ENCODE measurements at places on chromosomes 7 and 10.
A peak's percentile ranks its signal among the peaks of the same experiment; 100 is the strongest.

DNA sequence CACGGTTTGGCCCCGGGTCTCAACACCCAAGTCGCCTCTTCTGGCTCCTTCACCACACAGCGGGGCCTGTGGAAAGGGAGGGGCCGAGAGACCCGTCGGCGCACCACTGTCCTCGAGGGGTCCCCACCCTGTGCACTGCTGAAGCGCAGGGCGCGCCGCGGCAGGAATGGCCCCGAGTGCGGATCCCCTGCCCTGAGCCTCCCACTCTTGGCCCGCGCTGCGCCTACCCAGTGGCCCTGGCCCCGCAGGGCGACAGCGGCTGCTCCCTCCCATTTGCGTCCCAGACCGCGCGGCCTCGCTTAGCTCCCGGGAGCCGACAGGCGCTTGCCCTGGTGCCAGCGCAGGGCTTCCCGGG is 2.1 kb upstream of the SFMBT2 start:
- no peak for DNase-seq

- peak; percentile 60 for DNase-seq
Measured at GRCh38 chr7:7761340-7761973, 43.0 kb upstream of the RPA3 start.

DNA sequence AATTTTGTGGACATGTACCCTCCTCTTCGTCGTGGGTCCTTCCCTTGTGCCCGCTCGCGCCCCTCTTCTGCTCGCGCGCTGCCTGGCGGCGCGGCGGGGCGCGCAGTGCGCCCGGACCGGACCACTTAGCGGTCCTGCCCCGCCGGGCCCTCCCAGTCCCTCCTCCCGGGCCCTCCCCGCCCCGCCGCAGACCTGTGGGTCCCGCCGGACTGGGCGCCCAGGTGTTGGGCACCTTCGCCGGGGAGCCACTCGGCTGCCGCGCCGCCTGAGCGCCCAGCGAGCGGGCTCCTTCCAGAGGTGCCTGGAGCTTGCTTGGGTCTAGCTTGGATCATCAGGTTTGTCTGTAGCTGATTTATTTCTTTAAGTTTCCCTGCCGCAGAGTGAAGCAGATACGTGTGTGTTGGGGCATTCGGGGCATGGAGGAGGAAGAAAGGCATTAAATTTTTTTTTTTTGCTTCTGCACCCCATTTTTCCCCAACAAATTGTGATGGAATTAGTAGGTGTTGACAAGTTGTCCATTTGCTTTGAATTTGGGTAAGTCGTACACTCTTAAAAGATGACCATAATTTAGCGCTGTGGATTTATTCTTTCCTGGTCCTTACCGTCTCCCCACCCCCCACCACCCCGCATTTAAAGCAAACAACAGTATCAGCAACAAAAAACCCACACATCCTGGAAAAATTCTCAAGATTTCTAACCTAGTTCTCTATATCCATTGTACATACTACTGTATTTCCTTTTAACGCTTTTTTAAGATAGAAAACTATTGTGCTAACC is 905 bp downstream of the C1GALT1 start:
- DNase-seq: peak; percentile 22

DNA sequence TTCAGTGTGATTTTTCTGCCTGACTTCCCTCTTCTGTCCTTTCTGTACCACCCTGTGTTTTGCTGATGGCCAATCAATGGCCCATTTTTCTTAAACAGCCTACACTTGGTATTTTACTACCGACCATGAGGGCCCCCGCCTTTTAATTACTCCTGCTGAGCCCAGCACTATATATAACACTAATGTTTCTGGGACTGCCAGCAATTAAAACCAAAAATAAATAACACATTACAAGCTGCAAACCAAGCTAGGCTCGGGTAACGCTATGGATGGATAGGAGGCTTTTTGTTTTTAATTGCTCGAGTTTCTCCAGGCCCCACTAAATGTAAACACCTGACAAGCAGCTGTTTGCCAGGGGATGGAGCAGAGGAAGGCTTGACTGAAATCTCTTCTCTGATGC is 915.4 kb upstream of the AUTS2 start:
- no peak for DNase-seq

DNA sequence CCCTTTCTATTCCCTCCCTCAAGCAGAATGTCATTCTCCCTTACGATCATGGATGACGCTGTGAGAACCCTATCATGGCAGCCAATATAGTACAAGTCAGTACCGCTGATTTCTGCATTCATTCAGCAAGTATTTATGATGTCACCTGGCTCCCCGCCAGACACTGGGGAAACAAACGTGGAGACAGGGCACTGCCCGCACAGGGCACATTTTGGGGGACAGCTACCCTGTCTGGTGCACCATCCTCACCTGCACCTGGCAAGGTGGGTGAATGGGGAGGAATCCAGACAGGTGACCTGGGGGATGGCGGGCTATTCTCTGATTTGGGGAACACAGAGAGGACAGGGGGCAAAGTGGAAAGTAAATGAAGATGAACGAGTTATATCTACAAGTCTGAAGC is 28.4 kb downstream of the MKI67 start:
- DNase-seq: no peak

GRCh38 chr7:31735991-31736982 is 49.3 kb downstream of the PPP1R17 start:
- DNase-seq: peak; percentile 60

- DNase-seq: peak; percentile 6
Measured at GRCh38 chr7:114082642-114083165, 163.9 kb upstream of the PPP1R3A start.

GRCh38 chr10:80132299-80133139 is at the start of gene PLAC9:
PLAC9 (plus strand) TSS chr10:80132730; CDS start chr10:80132763, 33 bp downstream.
- peak; percentile 36 for DNase-seq

- no peak for DNase-seq
Measured at GRCh38 chr10:71638822-71639719, 80.5 kb downstream of the C10orf105 start.

DNA sequence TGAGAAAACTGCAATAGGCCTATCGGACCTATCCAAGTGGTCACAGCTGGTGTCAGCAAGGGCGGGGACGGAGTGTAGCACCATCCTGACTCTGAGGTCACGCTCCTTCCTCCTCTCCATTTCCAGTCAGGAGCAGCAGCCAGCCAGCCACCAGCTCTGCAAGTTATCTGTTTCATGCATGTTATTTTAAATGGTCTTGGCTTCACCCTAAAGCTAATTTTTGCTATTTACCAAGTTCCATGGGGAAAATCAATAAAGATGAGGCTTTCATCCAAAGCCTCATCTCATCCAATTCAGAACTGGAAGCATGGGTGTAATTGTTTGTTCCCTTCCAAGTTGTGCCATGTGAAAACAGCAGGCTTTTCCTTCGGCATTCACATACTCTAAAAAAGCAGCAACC is 49.3 kb downstream of the ICA1 start:
- no peak for DNase-seq
